Activated T-cell treated with anti-CD3 and anti-CD28 coated beads, Interleukin-2, amount 50 U/mL, for 48 hours (primary cell): ENCODE measurements at places on chromosomes 16 and 17.
A peak's percentile ranks its signal among the peaks of the same experiment; 100 is the strongest.

DNA sequence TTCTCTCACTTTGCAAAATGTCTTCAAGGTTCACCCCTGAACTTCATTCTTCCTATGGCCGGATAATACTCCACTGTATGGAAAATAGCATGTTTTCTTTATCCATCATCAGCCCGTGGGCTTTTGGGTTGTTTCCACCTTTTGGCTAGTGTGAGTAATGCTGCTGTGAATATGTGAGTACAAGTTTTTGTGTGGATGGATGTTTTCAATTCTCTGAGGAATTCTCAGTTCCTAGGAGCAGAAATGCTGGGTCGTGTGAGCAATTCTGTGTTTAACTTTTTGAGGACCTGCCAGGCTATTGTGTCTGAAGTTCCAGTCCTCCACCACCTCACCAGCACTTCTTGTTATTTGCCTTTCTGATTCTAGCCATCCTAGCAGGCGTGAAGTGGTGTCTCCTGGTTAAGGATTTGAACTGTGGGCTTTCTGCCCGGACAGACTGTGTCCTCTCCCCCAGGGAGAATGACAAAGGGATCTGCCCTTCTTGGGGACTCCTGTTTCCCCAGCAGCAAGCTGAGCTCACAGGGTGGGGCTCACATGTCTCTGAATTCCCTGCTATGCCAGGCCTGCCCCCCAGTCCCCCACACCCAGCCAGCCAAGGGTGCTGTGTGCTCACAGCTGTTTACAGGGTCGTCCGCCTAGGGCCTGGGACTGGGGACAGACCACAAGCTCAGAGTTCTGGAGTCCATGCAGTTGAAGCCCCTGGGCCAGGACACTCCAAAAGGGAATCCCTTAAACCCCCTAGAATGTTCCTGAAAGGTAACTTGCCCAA lies 92.2 kb upstream of the CIBAR2 start:
- DNase-seq, result no peak

GRCh38 chr16:3618769-3619141 lies 7.3 kb upstream of the SLX4 start:
- no peak for DNase-seq

GRCh38 chr16:5642011-5642410 lies 544.4 kb upstream of the EEF2KMT start:
- no peak for DNase-seq

DNA sequence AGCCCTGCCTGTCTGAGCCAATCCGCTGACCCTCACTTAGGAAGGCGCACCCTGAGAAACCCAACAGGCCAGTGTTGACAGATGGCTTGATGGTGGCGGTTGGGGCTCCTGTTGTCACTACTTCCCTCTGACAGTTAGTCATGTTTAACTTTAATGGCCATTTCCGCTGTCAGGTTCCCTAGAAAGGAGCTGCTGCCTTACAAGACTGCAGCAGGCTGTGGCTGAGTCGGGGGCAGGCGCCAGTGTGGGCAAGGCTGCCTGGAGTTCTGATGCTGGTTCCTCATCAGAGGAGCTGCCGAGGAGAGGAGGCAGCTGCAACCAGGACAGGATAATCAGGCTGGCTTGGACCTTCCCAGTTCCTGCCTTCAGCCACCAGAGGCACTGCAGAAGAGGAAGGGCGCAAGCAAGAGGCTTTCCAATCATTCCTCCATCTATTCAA lies 223.2 kb upstream of the DYNLRB2 start:
- DNase-seq, result no peak

GRCh38 chr16:13680021-13680889 lies 239.7 kb upstream of the ERCC4 start:
- DNase-seq, result no peak

- DNase-seq, result no peak
Measured at GRCh38 chr16:66240631-66241395, 125.7 kb upstream of the CDH5 start.

GRCh38 chr16:72637306-72637705 lies 410.6 kb downstream of the ZFHX3 start:
- DNase-seq, result no peak

- peak; percentile 58 for DNase-seq
Measured at GRCh38 chr16:88561485-88562359, 8.5 kb upstream of the ZC3H18 start.

GRCh38 chr17:49716668-49717364 lies 9.1 kb upstream of the SLC35B1 start:
- peak; percentile 32 for DNase-seq

- no peak for DNase-seq
Measured at GRCh38 chr16:15653227-15653626, 3.2 kb downstream of the NDE1 start.

DNA sequence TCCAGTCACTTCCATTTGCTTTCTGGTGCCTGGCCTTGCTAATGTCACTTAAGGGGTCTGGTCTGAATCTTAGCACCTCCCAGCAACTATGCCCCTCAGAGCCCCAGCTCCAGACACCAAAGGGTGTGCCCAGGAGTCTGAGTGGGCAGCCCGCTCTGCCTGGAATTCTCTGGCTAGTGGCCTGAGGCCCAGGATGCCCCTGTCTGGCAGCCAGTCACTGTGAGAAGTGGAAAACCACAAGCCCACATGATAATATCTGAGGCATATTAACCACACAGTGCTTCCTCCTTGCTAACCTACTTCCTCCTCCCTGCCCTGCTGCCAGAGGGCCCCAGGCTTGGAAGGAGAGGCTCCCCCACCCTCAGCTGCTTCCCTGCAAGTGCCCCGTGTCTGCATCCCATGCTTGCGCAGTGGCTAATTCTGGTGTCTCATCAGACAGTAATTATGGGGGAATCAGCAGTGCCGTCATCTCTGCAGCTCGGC lies 14.0 kb downstream of the SRCIN1 start:
- no peak for DNase-seq

- no peak for DNase-seq
Measured at GRCh38 chr16:58863042-58863441, 128.9 kb upstream of the GOT2 start.

DNA sequence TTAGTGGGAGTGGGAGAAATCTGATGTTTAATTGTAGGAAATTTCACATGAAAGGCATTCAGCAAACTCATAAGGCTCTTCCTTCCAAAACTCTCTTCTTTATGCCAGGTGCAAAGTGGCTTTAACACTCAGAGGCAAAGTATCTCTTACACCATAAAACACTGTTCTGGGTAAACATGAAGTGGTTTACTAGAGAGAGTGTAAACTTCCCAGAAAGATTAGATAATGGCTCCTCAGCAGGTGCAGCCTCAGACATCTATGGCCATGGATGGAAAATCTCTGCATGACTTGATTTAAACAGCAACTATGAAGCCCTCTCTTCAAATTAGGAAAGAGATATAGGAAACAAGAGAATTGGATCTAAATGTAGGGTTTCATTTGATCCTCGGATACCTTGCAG lies 583.1 kb upstream of the SALL1 start:
- DNase-seq, result no peak

GRCh38 chr16:56192986-56193945 lies 2.0 kb downstream of the GNAO1 start:
- DNase-seq, result no peak

GRCh38 chr17:76888661-76889060 lies 20.5 kb downstream of the MGAT5B start:
- no peak for DNase-seq

GRCh38 chr16:23869052-23869451 lies 33.3 kb downstream of the PRKCB start:
- DNase-seq, result peak; percentile 53

GRCh38 chr17:81454473-81454872 lies 58.1 kb downstream of the ACTG1 start:
- DNase-seq, result no peak

DNA sequence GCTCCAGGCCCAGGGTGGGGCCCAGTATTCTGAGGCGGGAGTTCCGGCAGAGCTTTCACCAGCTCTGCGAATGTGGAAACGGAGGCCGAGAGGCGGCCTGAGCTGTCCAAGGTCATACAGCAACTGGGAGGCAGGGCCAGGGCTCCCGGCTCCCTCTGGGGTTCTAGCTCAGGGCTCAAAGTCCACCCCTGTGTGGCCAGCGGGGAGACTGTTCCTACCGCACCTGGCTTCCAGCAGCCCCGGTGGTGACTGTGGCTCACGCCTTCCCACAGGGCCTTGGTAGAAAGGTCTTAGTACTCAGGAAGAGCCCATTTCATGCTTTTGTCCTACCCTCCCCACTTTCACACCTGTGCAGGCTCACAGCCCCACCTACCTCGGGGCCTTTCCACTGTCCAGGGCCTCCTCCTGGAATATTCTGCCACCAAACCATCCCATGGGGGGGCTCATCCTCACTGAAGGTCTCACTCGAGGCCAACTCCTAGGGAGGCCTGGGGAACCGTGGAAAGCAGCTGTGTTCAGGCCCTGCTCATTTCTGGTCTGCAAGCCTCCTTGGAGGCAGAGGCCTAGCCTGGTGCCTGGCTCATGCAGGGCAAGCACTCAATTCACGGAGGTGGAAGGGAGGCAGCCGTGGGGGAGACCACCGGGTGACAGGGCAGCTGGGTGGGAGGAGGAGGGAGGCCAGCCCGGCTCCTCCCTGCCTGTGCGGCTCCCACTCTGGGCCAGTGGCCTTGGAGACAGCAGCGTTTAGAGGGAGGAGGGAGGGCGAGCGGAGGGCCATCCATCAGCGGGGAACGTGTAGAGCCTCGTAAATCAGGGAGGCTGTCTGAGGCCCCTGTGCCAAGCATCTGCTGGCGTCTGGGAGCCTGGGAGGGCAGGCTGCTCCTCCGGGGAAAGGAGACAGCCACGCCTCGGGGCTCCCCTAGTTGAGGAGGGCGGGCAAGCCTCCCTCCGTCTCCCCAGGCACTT lies 12.7 kb upstream of the DOC2B start:
- DNase-seq, result no peak

- no peak for DNase-seq
Measured at GRCh38 chr16:54098247-54098646, 188.3 kb downstream of the IRX3 start.

DNA sequence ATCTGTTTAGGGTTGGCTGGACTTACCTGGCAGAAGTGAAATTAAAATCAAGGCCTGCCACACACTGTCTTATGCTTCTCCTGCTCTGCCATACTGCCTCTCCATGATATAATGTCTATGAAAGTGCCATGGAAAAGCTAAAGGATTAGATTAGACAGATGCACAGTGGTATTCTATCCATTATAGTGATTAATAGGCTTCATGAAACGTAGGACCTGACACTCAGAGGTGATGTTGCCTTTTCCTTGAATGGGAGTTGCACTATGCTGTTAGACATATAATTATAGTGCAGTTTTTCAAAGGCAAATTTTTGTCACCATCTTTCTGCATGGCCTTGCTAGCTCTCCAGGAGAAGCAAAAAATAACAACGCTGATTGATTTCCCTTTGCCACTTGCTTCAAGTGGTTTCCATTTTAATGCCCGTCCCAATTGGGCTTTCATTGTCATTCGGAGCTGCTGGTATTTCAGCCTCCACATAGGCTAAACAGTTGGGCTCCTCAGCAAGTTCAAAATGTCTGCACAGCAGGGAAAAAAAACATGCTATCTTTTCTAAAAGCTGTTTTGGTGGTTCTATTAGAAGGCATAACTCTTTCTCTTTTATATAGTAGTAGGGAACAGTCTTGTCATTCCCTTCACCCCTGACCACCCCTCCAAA lies 502.8 kb upstream of the GOT2 start:
- DNase-seq, result no peak

DNA sequence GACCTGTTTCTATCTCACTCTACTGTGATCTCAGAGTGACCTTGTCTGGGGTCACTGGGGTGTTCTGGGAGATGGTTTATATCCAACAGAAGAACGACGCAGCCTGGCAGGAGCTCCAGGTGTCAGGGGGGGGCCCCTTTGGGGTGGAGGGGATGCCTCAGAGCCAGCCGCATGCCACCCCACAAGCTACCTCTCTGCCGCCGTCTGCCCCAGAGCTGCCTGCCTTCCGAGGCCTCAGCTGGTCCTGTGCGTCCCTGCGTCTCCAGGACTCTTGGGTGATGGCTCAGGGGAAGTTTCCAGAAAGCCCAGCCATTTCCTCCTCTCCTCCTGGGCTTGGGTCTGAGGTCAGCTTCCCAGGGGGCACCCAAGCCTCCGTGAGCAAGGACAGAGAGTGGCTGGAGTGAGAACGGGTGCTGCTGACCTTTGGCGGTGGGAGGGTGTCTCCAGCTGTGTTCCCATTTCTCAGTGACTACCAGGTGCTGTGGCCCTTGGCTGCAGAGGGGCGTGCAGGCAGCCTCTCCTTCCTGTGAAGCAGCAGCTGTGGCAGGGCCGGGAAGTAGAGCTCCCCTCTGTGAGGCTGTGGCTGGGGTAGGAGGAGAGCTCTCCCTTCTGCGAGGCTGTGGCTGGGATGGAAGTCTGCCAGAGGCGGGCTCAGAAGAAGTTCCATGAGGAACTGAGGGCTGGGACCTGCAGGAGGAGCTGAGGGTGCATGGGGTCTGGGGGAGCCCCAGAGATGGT lies 19.8 kb downstream of the JPH3 start:
- no peak for DNase-seq

DNA sequence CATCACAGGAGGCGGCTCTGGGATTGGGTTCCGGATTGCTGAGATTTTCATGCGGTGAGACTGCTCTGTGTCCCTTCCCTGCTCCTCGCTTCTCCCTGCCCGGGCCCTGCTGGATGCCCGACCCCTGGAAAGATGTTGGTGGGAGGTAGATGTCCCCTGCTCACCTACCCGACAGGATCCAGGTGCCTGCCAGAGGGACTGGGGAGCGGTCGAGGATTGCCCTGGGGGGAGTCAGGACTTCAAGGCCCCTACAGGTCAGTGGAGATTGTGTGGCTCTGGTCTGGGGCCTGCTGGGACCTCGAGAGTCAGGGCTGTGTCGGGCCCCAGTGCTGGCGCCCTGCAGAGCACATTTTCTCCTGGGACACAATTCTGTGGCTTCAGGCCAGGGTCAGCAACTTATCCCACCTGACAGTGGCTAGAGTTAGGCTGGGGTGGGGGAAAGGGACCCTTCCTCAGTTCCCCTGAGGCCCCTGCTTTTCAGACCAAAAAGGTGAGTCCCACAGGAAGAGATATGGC lies 3.3 kb downstream of the DECR2 start:
- no peak for DNase-seq

- no peak for DNase-seq
Measured at GRCh38 chr17:28053044-28053670, 10.7 kb downstream of the NLK start.

DNA sequence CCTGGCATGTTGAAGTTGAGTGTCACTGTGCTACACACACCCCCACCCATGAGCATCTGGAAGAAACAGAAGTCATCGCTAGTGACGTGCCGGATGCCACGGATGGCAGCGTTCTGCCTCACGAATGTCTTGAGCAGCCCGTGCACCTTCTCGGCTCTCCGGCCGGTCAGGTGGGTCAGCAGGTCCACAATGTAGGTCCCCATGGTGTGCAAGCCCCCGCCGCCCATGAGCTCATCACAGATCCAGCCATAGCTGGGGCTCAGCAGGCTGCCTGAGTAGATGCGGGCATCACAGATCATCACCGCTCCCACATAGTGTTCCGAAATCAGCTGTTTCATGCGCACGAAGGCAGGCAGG lies 8.9 kb downstream of the C16orf86 start:
- DNase-seq, result no peak
